Astrocyte (in vitro differentiated cells and primary cell): ENCODE measurements at places on chromosomes 16 and 17. TPM values are rescaled to one million over a fixed set of nuclear protein-coding genes. Genes with fewer than 3 reads are reported as not detected.

GRCh38 chr17:76473541-76473985, 6.2 kb downstream of the AANAT start:
- DNase-seq = no peak

The NPIPA1 gene
- total RNA-seq = 111 and 114 TPM in 2 replicates

DNA sequence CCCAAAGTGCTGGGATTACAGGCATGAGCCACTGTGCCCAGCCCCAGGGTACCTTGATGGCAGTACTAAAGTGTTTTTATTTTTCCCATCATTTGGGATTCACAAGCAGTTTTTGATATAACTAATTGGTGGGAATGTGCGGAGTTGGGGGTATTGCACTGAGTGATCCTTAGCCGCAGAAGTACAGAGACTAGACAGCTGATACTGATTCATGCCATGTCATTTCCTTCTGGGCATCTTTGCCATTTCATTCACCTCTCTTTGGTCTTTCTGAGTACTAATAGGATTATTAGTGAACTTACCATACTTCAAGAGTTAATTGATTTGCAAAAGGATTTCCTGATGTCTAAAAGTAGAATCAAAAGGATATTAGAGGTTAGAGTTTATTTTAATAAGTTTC, 9.7 kb downstream of the NMT1 start:
- DNase-seq = no peak

The EVPLL gene
- not detected in 2 replicates for total RNA-seq
